ENCODE measurements at places on chromosomes 12 and 14. TPM values are rescaled to one million over a fixed set of nuclear protein-coding genes. Genes with fewer than 3 reads are reported as not detected.

MYBPC1 gene
- total RNA-seq, result not detected

DNA sequence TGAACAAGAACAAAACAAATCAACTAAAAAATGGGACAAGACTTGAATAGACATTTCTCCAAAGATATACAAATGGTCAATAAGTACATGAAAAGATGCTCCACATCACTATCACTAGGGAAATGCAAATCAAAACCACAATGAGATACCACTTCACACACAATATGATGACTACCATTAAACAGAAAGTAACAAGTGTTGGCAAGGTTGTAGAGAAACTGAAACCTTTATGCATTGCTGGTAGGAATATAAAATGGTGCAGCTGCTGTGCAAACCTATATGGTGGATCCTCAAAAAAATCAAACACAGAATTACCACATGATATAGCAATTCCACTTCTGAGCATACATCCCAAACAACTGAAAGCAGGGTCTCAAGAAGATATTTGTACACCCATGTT is 5.2 kb downstream of the SMAGP start:
- no peak overlapping the region for H3K4me3 ChIP-seq
- H3K36me3 ChIP-seq, result no peaks in the 10 kb centered on the region
- peaks cover 17% of the 10 kb centered on the region for H3K4me1 ChIP-seq
- peaks cover 18% of the 10 kb centered on the region for H3K27me3 ChIP-seq
- no peak overlapping the region for H3K27ac ChIP-seq
- no peak for DNase-seq

DNA sequence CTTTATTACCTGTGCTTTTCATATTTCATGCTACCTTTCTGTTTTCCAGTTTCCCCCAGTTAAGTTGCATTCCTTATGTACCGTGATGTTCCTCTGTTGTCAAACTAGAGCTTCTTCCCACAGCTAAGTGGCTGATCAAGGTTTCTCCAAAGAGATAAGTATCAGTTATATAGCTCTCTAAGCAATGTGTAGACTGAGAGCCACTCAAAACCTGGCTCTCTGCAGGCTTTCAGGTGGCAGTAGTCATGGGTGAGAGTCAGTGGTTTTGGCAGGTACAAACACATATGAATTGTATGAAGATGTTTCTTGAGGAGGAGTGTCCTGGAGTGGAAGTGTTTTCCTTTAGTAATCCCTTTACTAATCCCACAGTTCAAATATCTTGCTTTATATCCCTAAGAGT is 28.4 kb downstream of the TXNRD1 start:
- H3K27me3 ChIP-seq, result peaks cover 14% of the 10 kb centered on the region
- no peak overlapping the region for H3K27ac ChIP-seq
- H3K4me3 ChIP-seq, result no peak overlapping the region
- H3K4me1 ChIP-seq, result no peaks in the 10 kb centered on the region
- no peaks in the 10 kb centered on the region for H3K36me3 ChIP-seq

DNA sequence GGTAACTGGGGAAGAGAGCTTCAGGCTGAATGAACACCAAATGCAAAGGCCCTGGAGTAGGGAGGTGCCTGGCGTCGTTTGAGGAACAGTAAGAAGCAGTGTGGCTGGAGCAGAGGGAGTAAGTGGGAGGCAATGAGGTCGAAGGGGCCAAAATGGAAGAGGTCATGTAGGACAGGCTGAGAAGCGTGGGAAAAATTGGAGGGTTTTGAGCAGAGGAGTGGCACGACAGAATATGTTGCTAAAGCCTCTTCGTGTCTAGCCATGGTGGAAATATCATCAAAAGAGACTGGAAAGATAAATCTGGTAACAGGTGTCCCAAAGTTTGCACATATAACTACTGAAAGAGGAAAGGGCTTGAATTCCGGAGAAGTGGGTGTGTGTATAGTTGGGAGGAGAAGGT is 1.9 kb downstream of the TRIM9 start:
- H3K27ac ChIP-seq, result no peak overlapping the region
- H3K36me3 ChIP-seq, result no peaks in the 10 kb centered on the region
- no peak for DNase-seq
- H3K4me3 ChIP-seq, result peak overlapping the region; percentile 40
- H3K4me1 ChIP-seq, result peaks cover 15% of the 10 kb centered on the region

GRCh38 chr14:50875359-50876070 is 3.7 kb downstream of the ABHD12B start:
- H3K4me3 ChIP-seq, result no peak overlapping the region
- H3K36me3 ChIP-seq, result no peaks in the 10 kb centered on the region
- peaks cover 73% of the 10 kb centered on the region for H3K27me3 ChIP-seq
- peaks cover 25% of the 10 kb centered on the region for H3K4me1 ChIP-seq
- peak; percentile 65 for DNase-seq
- H3K27ac ChIP-seq, result no peak overlapping the region

All from activated T-helper 2 cell treated with anti-CD3 and anti-CD28 coated beads, Interferon-gamma antibody, Interleukin-2, Interleukin-4, amounts not matched to agents 10 μg/mL and 5 μg/mL and 100 μg/mL, durations not matched to agents 14 hours and 24 hours and 36 hours (primary cell).